ENCODE measurements at places on chromosomes 7 and 10.
A peak's percentile ranks its signal among the peaks of the same experiment; 100 is the strongest.

GRCh38 chr7:15580604-15581351, 19.0 kb upstream of the AGMO start:
- no peak for DNase-seq

GRCh38 chr10:59872892-59873463, 33.4 kb downstream of the CCDC6 start:
- no peak for DNase-seq

GRCh38 chr10:124179308-124180043, 86.1 kb upstream of the CHST15 start:
- no peak for DNase-seq

DNA sequence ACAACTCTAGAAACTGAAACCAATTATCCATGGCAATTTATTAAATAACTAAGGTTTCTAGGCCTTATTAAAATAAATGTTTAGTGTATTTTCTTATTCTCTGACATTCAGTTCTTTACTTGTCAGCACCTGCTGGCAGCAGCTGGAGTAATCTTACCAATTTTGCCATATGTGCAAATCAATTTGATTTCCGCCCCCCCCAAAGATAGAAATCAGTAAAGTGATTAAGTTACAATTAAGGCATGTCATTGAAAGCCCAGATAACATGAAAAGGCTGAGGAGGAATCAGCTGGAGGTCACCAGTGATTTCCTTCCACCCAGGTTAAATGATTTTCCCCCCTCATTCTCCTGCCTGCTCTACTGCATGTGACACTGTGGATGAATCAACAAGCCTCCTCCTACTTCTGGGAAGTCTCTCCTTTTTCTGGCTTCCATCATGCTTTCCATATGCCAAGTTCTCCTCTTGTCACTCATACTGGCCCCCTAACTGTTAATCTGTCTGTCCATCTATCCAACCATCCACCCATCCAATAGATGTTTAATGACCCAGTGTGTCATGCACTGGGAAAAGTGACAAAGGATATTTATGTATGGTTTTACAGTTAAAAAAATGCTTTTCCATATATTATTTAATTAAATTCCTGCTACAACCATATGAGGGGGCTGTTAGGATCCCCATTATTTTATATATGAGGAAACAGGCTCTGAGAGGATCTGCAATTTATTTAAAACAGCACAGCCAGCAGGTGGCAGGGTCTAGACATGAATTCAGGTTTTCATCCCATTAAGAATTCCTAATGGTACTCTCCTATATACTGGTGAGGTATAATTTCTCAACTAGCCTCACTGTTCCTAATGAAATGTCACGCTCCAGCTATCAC, 116.5 kb downstream of the ATXN7L1 start:
- peak; percentile 38 for DNase-seq

- no peak for DNase-seq
Observed at GRCh38 chr7:101598422-101598985, 30.6 kb downstream of the MYL10 start.

GRCh38 chr10:132679217-132679595, 106.7 kb downstream of the NKX6-2 start:
- DNase-seq: peak; percentile 3

DNA sequence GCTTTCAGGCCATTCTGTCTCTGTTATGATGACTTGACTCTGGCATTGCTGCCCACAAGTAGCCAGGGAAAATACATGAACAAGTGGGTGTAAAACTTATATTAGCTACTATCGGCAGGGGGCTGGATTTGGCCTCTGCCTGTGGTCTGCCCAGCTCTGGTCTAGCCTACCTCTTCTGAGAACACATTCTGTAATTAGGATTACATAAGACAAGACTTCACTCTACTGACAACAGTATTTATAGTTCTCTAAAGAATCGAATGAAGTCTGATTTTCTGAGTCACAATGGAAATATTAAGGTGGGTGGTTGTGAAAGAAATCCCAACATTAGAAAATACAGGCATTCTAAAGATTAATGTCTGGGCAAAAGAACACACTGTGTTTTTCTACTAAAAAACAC, 55.5 kb downstream of the DLD start:
- no peak for DNase-seq

DNA sequence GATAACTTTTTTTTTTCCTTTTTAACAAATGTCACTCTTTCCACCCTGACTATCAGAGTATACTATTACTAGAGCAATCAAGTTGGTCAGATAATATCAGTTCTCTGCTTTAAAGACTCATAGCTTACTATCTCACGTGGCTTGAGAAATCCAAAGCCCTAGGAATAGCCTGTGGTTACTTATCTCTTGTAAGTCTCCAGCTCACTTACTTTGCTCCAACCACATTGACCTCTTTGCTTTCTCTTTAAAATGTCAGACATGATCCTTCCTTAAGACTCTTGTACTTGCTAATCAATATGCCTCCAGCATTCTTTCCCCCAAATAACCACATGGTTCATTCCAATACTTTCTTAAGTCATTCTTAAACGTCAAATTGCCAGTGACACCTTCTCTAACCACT, 1292.2 kb downstream of the REEP3 start:
- DNase-seq: no peak

DNA sequence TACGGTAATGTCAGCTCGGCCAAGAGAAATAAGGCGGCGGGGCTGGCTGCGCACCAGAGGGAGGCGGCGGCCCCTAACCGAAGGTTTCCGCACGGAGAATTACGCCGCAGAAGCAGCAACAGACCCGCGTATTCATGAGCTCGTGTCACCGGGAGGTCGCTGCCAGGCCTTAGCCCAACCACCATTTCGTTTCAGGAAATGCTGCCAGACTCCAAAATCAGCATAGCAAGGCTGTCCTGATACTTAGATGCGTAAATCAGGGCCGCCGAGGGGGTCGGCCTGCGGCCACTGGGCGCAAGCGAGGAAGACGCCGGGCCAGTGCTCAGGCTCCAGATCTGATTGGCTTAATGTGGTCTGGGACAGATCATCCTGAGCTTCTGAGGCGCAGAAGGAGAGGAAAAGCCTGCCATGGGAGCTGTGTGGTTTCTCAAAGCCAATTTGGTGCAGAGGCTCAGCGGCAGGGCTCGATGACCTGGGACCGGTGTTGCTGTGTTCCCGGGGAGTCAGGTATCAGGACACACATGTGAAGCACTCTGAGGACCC, 247.9 kb downstream of the BAMBI start:
- peak; percentile 50 for DNase-seq

DNA sequence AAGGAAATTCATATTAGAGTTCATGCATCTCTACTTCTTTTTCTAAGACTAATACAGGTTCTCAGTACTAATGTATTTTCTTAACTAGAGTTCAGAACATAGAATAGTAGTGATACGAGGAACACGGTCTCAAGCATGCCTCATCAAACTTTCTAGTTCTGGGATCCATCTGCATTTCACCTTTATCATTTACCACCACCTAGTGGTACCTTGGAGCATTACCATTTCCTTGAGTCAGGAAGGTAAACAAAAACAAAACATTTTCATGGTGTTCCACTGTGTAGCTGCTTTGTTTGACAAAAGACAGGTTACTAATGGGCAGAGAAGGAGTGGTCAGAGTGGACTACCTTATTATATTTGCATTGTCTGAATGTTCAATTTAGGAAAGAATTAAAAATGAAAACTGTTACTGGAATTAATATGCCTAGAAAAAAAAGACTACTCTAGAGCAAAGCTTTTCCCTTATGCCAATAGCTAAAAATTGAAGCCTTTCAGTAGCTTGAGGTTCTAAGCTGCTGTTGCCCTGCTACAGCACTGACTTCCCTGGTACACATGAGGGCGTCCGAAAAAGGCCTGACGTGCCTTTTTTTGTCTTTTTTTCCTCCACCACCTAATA, 44.5 kb downstream of the STARD3NL start:
- no peak for DNase-seq

DNA sequence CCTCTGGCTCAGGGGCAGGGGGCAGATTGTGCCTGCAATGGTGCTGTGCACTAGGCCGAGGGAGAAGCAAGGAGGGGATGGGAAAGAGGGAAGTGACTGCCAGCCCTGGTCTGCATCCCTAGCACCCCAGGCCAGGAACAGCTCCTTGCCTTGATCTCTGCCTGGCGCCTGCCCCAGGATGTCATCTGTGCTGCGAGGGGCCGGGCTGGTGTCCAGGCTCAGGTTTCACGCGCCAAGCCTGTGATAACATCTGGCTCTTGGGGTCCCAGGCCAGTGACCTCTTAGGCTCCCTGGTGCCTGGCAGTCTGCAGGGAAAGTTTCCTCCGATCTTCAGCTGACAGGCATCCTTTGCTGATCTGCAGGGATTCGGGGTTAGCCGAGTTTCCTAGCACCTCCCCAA, 193.5 kb upstream of the GPR26 start:
- peak; percentile 36 for DNase-seq

GRCh38 chr7:29084832-29085231, 61.5 kb downstream of the CPVL start:
- DNase-seq: no peak

- DNase-seq: no peak
Observed at GRCh38 chr10:23070913-23071218, 24.5 kb upstream of the MSRB2 start.

DNA sequence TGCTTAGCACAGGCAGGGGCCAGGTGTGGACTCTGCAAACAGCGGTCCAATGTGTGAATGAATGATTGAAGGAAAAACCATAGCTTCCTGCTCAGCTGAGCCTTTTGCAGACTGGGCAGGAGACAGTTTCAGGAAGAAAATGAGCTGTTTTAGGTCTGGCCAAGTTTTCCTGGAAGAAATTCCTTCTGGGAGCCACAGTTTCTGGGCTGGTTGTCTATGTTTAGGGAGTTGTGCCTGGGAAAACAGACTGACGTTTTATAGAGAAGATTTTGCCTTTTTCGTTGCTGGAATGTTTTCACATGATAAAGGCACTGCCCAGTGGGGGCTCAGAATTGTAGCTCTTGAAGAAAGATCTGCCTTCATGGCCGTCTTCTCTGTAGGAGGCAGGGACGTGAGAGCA, 255.1 kb downstream of the CCSER2 start:
- DNase-seq: no peak

DNA sequence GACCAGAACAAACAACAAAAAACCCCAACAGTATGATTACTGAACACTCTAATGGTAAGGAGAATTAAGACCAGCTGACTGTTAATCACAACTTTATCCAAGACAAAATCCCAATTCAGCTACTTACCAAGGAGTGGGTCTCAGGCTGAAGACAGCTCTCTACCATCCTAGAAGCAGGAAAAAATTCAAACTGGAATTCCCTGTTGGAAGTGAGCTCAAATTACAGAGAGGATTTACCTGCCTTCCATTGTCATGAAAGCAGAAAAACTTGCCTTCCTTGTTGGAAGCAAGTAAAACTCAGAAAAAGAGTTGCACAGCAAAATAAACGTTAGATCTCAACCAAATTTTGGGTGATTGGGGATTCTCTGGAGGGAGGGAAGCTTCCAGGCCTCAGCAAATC, 20.9 kb downstream of the SPAM1 start:
- DNase-seq: no peak

- DNase-seq: no peak
Observed at GRCh38 chr7:24346716-24347115, 62.7 kb downstream of the NPY start.

DNA sequence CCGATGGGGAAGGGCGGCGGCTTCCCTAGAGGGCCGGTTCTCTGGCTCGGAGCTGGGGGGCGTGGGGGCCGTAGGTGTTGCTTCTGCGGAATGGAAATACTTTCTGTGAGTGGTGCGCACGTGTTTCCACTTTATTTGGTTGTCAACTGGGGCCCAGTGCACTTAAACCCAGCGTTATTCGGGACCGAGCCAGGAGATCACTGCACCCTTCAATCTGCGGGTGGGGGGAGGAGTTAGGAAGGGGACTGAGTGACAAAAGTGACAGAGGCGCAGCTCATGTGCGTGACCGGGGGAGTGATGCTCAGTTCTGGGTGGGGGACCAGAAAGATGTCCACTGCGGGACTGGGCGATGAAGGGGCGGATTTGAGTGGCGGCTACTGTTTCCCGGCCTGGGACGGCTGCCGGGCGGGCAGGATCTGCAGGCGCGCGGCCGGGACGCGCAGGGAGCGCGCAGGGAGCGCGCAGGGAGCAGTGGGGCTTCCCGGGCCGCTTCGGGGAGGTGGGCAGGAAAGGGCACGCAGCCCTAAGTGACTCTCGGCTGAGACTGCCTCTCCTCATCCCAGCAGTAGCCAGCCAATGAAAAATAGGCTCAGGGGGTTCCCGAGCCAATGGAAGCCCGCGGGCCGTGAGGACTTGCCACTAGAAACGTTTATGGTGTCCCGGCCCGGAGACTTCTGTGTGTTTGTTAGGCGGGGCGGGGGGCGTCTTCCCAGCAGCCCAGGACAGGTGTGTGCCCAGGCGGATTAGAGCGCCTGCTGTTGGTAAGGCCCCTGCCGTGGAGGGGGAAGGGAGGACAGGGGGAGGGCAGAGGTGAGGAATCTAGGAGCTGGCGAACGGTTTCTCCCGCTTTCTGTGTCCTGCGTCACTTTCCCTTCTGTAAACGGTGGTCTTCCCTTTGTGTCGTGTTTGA, 54.3 kb upstream of the KDM7A start:
- DNase-seq: peak; percentile 90

DNA sequence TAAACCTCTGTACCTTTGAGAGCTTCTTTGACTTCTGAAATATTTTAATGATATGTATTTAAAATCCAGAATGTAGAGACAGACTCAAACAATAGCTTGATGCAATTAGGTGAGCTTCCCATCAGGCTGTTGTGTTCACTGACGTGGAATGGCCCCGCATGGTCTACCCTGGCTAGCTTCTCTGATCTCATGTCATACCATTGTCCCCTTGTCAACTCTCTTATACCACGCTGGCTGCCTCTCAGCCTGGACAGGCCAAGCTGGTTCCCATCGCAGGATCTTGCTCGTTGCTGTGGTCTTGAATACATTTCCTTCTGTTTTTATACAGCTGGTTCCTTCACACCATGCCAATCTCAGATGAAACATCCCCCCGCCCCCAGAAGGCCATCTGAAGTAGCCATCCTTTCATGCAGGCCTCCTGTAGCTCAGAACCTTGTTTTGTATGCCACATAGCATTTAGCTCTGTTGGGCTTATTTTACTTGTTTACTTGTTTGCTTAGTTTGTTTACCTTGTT, 84.2 kb downstream of the FANK1 start:
- DNase-seq: no peak

DNA sequence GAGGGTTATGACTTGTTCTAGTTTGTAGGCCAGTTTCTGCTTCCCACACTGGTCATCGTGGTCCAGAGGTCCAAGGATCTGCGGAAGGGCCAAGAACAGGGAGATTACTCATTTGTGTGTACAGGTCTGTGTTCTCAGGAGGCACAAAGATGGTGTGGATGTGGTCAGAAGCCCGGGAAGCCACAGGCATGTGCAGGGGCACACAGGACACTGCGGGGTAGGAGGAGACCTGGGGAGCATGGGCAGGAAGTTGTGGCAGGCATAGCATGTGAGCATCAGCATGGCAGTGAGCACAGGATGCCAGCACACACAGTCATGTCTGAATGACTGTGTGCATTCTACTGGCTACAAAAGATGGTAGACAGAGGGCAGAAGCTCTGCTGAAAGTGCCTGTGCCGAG, 445.8 kb downstream of the PLXNA4 start:
- no peak for DNase-seq

- no peak for DNase-seq
Observed at GRCh38 chr7:34155220-34155908, 250.0 kb downstream of the BMPER start.

Measured in WTC11 (cell line).